ENCODE measurements at places on chromosomes 13 and 19. TPM values are rescaled to one million over a fixed set of nuclear protein-coding genes. Genes with fewer than 3 reads are reported as not detected.

Gene ZNF66
- polyA plus RNA-seq, result 6.1 TPM

Gene OVOL3
- not detected for polyA plus RNA-seq

Gene RAB4B
- 7.6 TPM for polyA plus RNA-seq

Gene ERF
- 57.2 TPM for polyA plus RNA-seq

Gene CBY2
- not detected for polyA plus RNA-seq

Gene LCP1
- polyA plus RNA-seq, result 18.3 TPM

Gene IGFL2
- polyA plus RNA-seq, result not detected

Gene TMEM238
- polyA plus RNA-seq, result 0.31 TPM

Gene CNMD
- polyA plus RNA-seq, result 0.18 TPM

Gene HSPB6
- 24.8 TPM for polyA plus RNA-seq

Gene EEF1AKMT1
- polyA plus RNA-seq, result 17.2 TPM

Gene RETN
- 1.9 TPM for polyA plus RNA-seq

Gene FUZ
- polyA plus RNA-seq, result 33.4 TPM

Gene CASP14
- polyA plus RNA-seq, result not detected

Gene ZNF540
- 4.9 TPM for polyA plus RNA-seq

Gene IZUMO2
- polyA plus RNA-seq, result not detected

Gene TNFSF11
- polyA plus RNA-seq, result 0.74 TPM

Gene RFX1
- 19.2 TPM for polyA plus RNA-seq

Gene YJEFN3
- 4.9 TPM for polyA plus RNA-seq

Gene ATP4B
- polyA plus RNA-seq, result 0.20 TPM

Gene CADM4
- 40.7 TPM for polyA plus RNA-seq

Gene UBE2M
- 65.6 TPM for polyA plus RNA-seq

Gene KLK13
- 0.31 TPM for polyA plus RNA-seq

Gene FCHO1
- 2.5 TPM for polyA plus RNA-seq

Gene ADGRE2
- polyA plus RNA-seq, result 1.1 TPM

Gene MBD3L2
- not detected for polyA plus RNA-seq

Gene CGB5
- not detected for polyA plus RNA-seq

Gene CELF5
- polyA plus RNA-seq, result 1.3 TPM

Gene FPR1
- polyA plus RNA-seq, result 5.2 TPM

Gene C13orf42
- 0.29 TPM for polyA plus RNA-seq

Gene ZNF793
- 22.9 TPM for polyA plus RNA-seq

Gene DNAAF3
- polyA plus RNA-seq, result 7.8 TPM

Gene IZUMO1
- polyA plus RNA-seq, result 0.53 TPM

Gene GGN
- 0.92 TPM for polyA plus RNA-seq

Gene ZNF534
- polyA plus RNA-seq, result 0.44 TPM

Gene CD70
- polyA plus RNA-seq, result not detected

Gene ZNF723
- polyA plus RNA-seq, result 0.10 TPM

Gene FXYD1
- 28.0 TPM for polyA plus RNA-seq

Gene ICAM4
- polyA plus RNA-seq, result 0.36 TPM

Gene NECTIN2
- polyA plus RNA-seq, result 139 TPM

Gene SIGLEC12
- not detected for polyA plus RNA-seq

Gene C19orf67
- not detected for polyA plus RNA-seq

Gene KCNN1
- 5.8 TPM for polyA plus RNA-seq

Gene PRRG2
- 0.52 TPM for polyA plus RNA-seq

Gene CEACAM3
- polyA plus RNA-seq, result not detected

Gene HCN2
- 0.40 TPM for polyA plus RNA-seq

Gene MBD3L3
- polyA plus RNA-seq, result not detected

Gene PBX4
- 3.2 TPM for polyA plus RNA-seq

Gene ZNF507
- 26.0 TPM for polyA plus RNA-seq

Gene CD177
- polyA plus RNA-seq, result not detected

Gene C1QTNF9
- 1.1 TPM for polyA plus RNA-seq

Gene RPL21
- 650 TPM for polyA plus RNA-seq
